NCI-H2081 treated with DMSO at 0.1 percent for 48 hours (cell line): ENCODE measurements at places on chromosomes 11 and 22.

DNA sequence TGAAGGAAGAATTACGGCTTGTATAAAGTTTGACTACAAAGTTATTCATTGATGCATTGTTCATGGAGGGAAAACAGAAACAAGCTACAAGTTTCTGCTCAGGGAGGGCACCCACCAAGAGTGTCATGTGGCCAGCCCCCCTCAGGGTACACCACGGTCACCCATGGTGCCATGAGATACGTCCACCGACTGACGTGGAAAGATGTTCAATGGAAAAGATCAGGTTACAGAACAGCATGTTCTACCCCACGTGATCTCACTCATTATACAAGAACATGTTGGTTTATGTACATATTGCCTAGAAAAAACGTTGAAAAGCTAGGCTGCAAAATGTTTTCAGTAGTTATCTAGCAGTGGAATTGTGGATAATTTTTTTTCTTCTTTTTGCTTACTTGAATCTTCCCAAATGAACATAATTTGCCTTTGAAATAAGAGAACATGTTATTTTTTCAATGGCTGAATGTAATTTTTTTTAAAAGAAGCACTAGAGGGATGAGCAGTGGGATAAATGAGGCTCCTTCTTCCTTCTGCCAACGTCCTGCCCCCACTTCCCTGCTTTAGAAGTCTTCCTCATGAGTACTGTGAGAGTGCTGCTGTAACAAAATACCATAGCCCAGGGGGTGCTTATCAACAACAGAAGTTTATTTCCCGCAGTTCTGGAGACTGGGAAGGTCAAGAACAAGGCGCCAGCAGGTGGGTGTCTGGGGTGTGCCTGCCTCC, 22.5 kb downstream of the RCN1 start:
- no peak for DNase-seq

DNA sequence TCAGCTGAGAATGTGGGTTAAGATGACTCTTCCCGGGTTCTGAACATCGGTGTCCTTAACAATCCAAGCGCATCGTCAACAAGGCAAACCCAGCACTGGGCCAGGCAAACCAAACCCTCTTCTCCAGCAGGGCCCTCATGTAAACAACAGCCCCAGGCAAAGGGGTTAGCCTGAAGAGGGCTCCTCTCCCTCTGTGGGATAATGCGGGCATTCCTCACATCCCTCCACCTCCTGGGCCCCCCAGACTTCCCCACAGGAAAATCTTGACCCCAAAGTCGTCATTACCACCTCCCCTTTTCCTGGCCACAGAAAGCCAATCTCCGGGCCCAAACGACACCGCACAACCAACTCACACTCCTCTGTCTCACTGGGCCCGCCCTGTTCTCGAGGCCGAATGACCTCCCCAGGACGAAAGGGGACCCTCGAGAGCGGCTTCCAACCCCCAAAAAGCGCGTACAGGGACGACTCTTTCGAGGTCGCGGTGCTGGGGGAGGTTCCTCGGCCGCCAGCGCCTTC, 566 bp downstream of the DDB1 start:
- no peak for DNase-seq

- DNase-seq, result no peak
Measured at GRCh38 chr22:39109361-39109760, 12.3 kb downstream of the APOBEC3H start.

DNA sequence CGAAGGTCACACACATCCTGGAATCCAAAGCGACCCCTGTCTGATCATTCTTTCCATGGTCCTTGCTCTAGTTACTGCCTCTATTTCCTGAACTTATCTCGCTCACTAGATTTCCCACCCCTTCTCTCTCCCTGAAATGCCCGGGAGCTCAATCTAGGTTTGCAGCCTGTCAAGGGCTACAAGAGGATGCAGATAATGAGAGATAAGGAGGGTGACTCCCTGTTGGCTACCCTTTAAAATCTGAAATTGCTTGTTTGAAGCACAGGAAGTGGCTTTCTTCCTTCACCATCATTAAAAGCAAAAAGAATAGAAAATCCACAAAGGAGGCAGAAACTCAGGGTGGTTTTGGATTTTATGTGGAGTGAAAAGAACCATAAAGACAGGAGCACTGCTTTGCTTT, 13.0 kb upstream of the FLI1 start:
- no peak for DNase-seq
